ENCODE measurements at places on chromosomes 4 and X.

GRCh38 chrX:10282490-10282889, 125.7 kb downstream of the CLCN4 start:
- DNase-seq = no peak

DNA sequence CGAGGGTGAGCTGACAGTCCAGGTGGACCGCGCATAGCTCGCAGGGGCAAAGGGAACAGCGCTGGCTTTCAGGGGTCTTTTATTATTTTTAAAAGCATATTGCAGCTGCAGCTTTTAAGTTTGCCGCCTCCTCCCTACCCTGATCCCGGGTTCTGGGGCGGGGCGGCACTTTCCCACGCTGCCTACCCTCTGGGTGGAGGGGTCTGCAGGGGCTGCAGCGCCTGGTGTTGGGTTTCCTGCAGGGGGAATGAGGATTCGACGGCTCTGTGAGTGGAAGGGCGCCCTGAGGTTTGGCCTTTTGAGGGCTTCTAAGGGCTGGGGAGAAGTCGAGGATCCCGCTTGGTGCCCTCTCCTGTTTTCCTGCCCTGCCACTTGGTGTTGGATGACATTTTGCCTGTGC, 80.7 kb upstream of the SCML1 start:
- no peak for DNase-seq

GRCh38 chrX:146154191-146154590, 336.6 kb downstream of the SLITRK2 start:
- no peak for DNase-seq

DNA sequence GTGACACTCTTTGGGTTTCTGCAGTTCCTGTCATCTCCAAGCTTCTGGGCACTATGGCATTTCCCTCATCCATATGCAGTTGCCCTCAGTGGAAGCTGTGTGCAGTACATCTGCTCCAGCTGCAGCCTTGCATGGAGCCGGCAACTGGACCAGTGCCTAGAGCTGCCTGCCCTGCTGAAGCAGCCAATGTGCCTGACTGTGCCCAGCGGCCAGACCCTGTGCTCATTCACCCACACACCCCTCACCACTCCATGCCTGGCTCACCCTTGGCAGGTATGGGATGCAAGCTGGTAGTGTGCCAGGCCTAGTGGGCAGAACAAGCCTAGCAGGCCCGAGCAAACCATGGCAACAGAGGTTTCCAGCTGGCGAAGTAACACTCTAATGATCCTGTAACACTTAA, 370.8 kb downstream of the FSTL5 start:
- no peak for DNase-seq

- DNase-seq = no peak
Observed at GRCh38 chr4:30929649-30930048, 209.5 kb downstream of the PCDH7 start.

- DNase-seq = no peak
Observed at GRCh38 chrX:133859336-133859735, 126.1 kb downstream of the GPC3 start.
